ENCODE measurements at places on chromosomes 6 and 20.
A peak's percentile ranks its signal among the peaks of the same experiment; 100 is the strongest.

DNA sequence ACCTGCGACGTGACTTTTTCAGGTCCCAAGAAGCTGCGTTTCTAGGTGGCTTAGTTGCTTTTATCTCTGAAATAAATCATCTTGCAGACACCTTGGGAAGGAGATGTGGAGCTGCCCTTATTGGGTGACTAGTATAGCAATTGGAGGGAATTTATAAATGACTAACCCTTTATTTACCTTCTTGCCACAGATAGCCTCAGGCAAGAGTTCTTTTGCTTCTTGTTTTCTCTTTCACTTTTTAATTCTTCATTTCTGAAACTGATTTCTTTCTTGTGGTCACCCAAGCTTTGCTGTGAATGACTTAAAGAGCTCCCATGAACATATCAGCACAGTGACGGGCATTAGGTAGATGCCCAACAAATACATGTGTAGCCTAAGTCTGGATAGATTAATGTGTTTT, 3.0 kb downstream of the ADGRF4 start:
- no peak for DNase-seq

DNA sequence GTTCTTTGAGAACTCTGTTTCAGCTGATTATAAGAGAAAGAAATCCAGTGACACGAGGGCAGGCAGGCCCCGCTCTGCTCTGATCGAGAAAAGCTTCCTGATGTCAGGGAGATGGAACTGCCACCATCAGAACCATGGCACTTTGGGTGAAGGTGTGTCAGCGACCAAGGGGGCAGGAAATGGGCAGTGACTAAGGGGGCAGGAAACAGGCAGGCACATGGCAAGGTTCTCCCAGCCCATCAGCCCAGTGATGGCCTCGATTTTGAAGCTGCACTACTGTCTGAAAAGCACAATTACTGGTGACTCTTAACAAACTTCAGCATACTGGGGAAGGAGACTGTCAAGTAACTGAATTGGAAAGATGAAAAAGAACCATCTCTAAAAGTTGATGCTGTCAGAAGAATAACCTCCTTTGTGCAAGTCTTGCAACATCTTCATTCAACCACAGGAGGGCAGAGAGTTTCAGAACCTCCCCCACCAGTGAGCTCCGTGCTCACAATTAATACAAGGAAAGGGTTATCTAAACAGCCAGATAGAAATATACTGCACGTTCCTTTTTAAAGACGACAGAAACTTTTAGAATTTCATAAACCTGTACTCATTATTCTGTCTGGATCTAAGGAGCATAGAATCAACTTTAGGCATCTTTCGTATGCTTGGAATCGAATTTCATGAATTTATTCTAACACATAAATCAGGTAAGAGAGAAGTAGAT, 39.1 kb downstream of the TMX4 start:
- peak; percentile 1 for DNase-seq

DNA sequence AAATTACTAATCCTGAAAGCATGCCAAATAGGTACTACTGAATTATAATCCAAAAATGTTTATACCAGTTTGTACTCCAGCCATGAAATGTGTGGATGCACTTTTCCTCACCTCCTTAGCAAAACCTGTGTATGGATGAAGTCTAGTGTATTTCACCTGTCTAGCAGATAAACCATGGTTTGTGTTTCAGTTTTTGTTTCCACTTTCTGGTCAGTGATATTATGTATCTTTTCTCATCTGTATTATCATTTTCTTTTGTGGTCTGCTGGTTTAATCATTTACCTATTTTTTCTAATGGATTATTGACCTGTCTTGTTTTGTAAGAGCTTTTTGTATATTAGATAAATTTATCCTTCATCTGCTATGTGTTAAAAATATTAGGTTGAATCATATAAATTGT, 41.0 kb upstream of the TMEM217 start:
- DNase-seq: no peak

- peak; percentile 33 for DNase-seq
These were observed 348 bp upstream of the PYGB start for GRCh38 chr20:25247518-25247955.

DNA sequence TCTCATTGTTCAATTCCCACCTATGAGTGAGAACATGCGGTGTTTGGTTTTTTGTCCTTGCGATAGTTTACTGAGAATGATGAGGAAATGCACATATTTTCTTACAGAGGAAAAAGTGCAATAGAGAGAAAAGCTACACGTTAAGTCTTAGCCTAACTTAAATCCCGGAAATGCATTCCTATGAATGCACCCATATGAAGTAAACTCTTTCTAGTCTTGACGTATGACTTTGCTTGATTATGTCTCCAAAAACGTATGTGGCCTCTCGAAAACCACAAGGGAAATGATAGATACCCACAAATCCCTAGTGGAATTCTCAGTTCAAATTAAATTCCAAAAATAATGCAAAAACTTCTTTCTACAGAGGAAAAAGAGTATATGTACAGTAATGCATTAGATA, 90.7 kb upstream of the SASH1 start:
- no peak for DNase-seq

DNA sequence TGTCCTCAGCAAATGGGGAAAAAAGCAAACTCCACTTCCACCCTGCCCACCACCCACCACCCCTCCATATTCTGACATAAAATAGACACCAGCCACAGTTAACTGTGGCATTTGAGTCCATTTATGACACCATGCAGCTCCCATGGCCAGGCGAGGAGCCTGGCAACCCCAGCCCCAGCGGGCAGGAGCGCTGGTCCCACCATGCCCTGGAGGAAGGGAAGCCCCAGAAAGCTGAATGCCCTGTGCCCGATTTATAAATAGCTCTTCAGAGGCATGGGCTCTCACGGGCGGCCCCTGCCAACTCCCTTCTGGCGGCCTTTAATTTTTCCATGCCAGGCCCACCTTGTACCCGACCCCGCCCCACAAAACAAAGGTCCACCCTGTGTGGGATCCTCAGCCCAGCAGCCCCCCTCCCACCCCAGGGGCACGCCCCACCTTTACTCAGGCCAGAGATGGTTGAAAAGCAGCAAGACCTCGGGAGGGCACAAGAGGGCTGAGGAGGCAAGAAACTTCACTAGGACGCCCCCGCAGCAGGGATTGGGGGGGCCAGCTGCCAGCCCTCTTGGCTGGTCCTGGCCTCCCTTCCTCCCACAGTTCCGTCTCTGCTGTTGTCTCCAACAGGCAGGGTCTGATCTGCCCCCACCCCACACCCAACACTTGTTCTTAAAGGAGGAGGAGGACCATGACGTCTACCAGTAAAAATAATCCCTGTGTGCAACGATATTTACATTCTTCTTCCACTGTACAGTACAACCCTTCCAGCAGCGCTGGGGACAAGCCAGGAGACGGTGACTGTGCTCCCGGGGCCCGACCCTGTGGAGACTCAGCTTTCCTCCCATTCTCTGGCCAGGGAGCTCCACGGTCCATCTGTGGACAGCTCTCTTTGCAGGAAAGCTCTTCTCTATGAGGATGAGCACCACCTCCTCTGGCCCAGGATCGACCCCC, 115.6 kb upstream of the CDYL start:
- DNase-seq: no peak

DNA sequence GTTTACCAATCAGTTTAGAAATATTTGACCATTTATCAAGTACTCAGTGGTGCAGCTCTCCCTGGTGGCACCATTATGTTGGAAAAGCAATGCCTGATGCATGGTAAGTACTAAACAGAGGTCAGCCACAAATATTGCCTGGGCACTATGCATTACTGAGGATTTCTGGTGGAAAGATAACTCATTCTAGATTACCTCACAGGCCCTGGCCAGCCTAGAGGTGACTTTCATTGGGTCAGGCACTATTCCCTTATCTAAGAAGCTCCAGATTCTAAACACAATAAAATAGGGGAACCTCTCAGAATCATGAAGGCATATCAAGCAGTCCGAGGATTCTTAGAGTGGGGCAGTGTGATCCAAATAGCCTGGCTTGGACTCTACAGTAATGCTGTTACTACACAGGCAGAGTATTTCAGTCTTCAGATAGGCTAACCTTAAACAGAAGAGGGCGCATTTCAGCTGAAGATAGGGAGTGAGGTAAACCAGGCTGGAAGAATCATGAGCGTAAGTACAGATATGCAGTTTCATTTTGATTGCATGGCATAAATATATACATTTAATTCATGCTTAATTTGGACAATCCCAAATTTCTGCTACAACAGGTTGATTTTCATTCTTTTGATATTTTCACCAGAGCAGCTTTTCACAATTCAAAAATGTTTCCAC, 12.1 kb downstream of the LGSN start:
- DNase-seq: no peak

Measured in stimulated activated naive CD4-positive, alpha-beta T cell treated with Interleukin-2 at 50 U/mL for 16 hours (primary cell).